ENCODE measurements at places on chromosomes 11 and 22.
A peak's percentile ranks its signal among the peaks of the same experiment; 100 is the strongest.

GRCh38 chr11:93784935-93785360, 866 bp downstream of the MED17 start:
- DNase-seq = no peak

DNA sequence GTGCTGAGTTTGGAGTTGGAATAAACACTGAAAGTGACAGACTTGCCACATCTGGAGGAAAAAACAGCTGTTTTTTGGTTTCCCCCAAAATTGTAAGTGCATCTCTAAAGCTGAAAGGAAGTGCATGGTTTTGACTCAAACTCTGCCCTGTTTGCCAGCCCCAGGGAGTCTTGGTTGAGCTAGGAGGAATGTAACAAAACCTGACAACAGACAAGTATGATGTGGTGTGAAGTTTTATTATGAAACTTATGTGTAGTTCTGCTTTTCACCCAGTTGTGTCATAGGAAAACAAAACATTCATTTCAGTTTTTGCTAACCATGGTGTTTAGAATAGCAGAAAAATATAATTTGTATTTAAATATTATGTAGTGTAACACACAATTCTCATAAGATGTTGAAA, 31.7 kb upstream of the PDE3B start:
- DNase-seq = no peak

- no peak for DNase-seq
Measured at GRCh38 chr11:38524945-38525344, 1926.9 kb upstream of the RAG2 start.

- DNase-seq = peak; percentile 16
Measured at GRCh38 chr11:113994077-113994954, 19.4 kb downstream of the HTR3A start.

DNA sequence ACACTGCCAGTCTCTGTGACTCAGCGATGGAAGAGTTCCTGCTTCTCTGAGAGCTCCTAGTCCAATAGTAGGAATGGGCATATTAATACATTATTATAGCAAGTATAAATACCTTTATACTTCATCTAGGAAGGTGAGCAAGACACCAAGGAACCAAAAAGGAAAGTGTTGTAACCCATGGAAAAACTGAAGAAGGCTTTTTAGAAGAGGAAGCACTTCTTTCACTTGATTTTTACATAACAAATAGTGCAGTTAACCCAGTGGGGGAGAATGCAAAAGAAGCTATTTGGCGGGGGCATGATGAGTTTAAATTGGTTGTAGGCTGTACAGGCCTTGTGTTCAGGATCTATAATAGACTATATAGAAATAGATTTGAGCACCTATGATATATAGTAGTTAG, 31.2 kb upstream of the C11orf87 start:
- DNase-seq = no peak

DNA sequence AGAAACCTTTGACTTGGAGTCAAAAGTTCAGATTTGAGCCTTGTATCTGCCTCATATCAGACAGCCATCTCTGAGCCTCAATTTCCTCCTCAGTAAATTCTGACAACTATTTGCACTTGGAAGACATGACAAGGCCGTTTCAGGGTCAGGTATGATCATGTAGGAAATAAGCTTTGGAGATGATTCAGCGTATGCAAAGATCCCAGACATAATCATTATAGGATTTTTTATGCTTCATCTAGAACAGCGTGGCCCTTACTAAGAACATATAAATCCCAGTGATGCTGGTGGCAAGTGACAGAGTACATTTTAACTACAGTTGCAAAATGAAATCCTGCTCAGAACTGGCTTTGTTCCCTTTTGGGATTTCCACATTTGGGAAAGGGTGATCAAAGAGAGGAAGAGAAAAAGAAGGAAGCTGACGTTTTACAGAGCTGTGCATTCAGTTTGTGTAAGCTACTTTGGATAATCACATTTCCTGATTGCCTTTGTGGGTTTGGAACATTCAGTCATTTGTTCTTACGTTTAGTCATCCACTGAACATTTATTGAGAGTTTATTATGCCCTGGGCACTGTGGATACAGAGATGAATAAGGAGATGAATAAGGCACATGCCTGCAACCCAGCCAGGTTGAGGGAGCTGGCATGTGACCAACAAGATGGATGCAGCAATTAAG, 81.9 kb upstream of the HEPHL1 start:
- no peak for DNase-seq

DNA sequence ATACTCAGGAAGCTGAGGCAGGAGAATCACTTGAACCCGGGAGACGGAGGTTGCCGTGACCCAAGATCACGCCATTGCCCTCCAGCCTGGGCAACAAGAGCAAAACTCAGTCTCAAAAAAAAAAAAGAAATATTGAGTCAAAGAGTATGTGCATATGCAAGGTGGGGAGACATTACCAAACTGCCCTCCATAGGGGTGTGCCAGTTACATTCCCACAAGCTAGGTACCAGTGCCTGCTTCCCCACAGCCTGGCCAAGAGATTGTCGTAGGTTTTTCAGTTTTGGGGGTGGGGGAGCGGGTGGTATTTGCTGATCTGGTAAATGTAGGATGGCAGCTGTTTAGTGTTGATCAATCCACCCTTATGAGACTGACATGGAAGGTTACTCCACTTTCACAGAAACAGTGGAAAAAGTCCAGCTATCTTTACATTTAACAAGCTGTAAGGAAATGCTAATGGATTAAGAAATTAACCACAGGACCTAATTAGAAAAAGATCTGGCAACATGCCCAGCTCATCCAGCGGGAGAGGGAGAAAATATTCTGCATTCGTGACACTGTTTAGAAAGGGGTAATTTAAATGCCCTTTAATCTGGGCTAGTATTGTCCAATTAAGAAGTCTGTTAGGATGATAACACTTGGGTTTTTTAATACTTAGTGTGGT, 89.4 kb downstream of the PACS1 start:
- no peak for DNase-seq

GRCh38 chr11:5604896-5605295, 8.5 kb downstream of the TRIM6 start:
- DNase-seq = no peak

- peak; percentile 53 for DNase-seq
Measured at GRCh38 chr11:8006349-8006977, 19.3 kb downstream of the EIF3F start.

DNA sequence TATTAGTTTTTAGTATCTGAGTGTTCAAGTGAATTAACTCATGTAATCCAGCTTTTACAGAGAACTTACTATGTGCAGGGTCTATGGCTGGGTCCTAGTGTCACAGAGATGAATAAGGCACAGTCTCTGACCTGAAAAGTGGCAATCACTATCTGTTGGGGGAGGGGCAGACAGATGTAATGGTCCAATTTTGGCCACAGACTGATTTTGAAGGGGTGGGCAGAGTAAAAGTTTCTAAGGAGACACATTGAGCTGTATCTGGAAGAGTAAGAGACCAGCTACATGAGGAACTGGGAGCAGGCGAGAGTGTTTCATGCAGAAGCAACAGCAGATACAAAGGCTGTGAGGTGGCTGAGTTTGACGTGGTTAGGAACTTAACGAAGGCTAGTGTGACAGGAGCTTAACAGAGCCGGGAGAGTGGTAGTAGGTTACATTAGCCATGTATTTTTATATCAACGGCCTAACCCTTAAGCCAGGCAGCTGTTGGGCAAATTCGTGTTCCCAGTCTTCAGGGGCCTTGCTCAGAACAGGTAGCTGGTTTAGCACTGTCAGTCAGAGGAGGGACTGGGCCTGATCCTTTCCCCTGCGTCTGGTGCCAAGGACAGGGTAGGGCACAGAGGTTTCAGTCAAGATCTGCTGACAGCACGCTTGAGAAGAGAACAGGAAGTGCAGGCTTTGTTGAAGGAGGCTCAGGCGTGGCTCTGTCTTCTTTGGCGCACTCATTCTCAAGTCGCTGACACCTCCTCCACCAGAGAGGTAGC, 1.4 kb upstream of the STIM1 start:
- peak; percentile 90 for DNase-seq

DNA sequence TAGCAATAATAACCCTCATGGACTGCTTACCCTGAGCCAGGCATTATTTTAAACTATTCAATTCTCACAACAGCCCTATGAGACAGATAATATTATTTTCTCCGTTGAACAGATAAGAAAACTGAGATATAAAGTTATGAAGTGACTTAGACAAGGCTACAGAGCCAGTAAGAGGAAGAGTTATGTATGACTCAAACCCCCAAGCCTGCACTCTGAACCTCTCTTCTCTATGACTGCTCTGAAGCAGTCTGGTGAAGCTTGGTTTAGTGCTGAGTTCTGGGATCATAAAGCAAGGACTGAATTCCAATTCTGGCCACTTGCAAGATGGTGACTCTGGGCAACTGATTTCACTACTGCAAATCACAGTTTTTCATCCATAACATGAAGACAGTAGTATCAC, 34.5 kb downstream of the TNKS1BP1 start:
- DNase-seq = no peak

GRCh38 chr11:102318469-102318868, 1.2 kb downstream of the BIRC3 start:
- peak; percentile 30 for DNase-seq

DNA sequence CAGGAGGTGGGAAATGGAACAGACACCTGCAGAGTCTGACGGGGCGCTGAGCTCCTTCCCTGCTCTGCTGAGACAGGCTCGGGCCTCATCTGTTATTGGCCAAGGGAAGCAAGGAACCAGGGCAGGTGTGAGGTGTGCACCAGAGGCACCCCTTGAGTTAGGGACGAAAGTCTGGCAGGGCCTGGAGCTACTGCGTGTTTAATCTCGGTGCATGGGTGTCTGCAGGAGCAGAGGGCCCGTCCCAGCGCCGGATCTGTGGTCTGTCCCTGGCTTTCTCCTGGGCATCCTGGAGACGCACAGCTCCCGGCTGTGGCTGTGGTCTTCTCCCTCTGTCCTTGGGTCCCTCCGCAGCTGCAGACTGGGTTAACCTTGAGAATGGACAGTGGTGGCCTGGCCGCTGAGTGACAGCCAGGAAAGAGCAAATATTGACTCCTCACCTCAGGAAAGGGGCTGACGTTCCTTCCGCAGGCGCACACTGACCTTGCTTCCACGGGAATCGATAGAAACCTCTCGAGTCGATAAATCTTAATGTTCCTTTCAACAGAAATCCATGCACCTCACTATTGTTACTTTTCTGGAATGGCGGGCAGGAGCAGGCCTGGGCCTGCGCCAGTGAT, 975.6 kb downstream of the BRD1 start:
- no peak for DNase-seq

DNA sequence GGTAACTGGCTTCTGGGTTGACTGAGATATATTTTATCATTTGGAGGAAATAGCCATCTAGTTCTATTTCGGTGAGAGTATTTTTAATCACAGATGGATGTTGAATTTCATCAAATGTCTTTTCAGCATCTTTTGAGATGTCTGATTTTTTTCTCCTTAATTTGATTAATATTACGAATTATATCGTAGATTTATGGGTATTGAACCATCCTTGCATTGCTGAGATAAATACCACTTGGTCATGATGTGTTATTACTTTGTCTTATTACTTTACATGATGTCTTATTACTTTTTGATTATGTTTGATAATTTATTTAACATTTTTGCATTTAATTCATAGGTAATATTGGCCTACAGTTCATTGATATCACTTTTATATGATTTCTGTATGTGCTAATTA, 78.8 kb upstream of the PARVA start:
- DNase-seq = no peak

GRCh38 chr11:58739725-58740430, 8.1 kb upstream of the GLYAT start:
- no peak for DNase-seq

- DNase-seq = no peak
Measured at GRCh38 chr11:124199702-124200101, 16.6 kb downstream of the OR10D3 start.

DNA sequence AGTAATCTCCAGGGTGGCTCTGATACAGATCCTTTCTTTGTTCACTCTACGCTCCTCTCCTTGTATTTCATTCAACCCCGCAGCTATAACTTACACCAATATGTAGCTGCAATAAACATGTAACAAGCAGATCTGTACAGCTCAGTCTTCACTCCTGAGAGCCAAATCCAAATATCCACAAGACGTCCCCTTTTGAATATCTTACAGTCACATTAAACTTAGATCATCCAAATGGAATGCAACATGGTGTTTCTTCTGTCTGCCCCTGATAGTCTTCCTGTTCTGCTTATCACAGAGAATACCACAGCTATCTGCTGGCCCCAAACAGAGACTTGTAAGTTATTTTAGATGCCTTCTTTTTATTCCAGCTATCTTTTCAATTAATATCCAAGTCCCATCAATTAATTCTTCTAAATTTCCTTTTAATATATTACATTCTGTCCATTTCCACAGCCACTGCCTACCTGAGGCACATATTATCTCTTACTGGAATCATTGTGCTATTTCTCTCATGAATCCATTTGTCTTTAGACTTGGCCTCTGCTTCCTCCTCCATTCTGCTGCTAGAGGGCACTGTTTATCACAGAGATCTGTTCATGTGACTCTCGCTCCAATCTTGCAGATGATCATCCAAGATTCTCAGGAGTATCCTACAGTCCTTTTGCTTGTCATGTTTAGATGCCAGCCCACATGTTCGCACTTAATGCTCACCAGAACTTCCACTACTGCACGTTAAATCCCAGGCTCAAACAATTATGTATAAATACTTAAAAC, 908.6 kb downstream of the NTM start:
- DNase-seq = peak; percentile 47

GRCh38 chr22:31250740-31251600, 38.9 kb downstream of the LIMK2 start:
- DNase-seq = no peak

DNA sequence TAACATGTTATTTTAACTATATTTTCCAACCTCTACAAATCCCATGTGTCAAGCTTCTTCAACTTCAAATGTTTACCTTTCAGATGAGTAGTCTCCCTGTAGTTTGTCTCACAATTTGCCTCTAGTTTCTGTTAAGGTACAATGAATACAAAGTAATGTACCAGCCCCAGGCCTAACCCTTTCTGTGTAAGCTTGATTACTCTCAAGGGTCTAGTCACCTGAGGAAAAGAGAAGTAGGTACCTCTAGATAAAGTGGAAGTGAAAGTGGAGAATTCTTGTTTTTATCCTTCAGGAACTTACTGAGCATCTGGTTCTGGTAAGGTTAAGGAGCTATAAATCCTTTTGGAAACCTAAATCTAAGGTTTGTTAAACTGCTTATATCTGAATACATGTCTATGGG, at the start of gene OR51A7:
Gene OR51A7 (plus strand): TSS at position 300 of the 400 bp plus-strand sequence. CDS start 3,587 bp downstream, outside the sequence.
- DNase-seq = no peak

Data from RPMI8226 (cell line).